ENCODE measurements at places on chromosomes 4 and X.

DNA sequence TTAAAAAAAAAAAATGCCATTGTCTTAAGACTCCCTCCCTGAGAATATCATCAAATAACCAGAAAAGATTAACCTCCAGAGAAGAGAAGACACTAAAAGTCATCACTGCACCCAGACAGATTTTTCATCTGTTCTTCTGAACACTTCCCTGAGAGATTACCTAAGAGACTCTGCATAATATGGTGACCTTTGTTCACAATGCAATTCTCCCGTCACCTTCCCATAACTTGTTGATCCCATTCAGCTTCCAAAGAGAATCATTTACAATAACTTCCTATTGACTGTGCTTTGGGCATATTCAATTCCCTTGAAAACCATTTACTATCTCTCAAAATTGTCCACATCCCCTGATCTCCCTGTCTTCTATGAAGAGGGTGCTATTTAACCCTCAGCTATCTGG lies 85.1 kb upstream of the SMAD1 start:
- DNase-seq = no peak

GRCh38 chrX:133215747-133216146 lies 2.4 kb downstream of the TFDP3 start:
- no peak for DNase-seq

DNA sequence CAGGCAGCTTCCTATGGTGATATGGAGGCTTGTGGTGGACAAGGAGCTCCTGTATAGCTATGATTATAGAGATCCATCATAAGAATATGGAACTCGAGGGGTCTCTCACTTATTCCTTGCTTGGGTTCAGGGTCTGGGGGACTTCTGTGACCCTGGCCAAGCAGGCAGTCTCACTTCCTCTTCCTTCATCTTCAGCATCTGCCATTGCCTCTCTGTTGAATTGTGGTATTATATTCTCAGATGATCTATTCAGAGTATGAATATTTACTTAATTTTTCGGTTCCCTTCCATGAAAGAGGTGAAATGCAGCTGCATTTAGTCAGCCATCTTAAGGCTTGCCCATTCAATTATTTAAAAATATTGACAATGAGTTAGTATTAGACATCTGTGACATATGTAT lies 292.9 kb downstream of the SPIN4 start:
- DNase-seq = no peak

DNA sequence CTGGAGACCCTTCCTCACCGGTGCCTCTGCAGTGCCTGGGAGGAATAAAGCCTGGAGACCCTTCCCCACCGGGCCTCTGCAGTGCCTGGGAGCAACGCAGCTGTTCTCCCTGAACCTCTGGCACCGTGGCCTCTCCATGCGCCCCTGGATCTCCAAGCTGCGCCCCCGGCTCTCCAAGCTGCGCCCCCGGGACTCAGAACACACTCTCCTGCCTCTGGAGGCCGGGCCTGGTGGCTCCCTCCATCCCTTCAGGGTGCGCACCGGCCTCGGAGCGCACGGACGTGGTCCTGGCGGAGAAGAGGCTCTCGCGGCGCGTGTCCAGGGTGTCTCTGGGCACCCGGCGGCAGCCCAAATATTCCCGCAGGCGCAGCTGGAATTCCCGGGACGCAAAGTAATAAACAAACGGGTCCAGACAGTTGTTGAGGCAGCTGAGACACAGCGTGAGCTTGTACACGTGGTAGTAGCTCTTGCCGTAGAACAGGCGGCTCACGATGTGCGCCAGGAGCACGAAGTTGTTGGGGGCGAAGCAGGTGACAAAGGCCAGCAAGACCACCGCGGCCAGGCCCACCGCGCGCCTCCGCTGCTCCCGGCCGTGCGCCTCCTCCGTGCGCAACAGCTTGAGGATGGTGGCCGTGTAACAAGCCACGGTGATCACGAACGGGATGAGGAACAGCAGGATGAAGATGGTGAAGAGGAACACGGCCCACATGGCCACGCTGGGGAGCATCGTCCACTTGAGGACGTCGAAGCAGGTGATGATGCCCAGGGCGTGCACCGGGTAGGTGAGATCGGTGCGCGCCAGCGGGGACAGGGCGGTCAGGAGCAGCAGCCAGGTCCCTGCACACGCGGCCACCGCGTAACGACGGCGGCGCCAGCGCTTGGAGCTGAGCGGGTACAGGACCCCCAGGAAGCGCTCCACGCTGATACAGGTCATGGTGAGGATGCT lies 12.8 kb upstream of the ASMTL start:
- no peak for DNase-seq

GRCh38 chrX:140500441-140500840 lies 4.4 kb downstream of the SOX3 start:
- no peak for DNase-seq

- no peak for DNase-seq
Observed at GRCh38 chrX:134933911-134934310, 56.9 kb upstream of the SMIM10 start.

DNA sequence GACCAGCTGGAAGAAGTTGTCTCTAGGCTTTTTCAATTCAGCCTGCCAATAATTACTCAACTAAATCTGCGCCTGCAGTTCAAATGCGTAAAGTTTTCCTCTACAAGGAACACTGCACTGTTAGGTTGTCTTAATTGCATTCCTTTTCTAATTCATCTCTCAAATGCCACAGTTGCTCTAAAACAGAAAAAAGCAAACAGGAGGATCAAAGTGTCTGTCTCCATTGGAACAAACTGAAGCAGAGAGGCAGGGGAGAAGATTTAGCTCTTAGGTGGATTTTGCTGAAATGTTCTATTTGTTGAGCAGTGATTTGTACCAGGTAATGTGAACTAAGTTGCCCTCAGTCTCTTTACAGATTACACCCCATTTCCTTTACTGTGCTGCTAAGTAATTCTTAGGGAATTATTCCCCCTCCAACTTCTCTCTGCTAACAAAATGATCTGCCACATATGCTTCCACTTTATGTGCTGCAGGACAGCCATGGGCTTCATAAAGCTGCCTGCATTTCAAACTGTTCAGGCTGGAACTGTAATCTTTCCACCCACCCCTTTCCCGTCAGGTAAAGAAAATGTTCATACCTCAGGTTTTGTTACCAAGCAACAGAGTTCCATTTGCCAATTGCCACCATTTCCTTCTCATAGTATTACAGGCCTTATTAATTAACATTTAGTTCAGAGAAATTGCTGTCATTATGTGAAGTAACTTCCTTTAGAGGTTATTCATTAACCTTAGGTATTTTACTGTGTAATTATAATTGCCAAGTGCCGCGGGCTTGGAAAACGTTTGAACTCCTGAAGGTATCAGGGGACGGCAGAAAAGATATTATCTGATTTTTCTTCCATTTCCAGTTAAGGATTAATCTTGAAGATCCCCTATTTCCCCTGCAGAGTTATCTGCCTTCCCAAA lies 149.3 kb downstream of the SPRY1 start:
- DNase-seq = no peak

DNA sequence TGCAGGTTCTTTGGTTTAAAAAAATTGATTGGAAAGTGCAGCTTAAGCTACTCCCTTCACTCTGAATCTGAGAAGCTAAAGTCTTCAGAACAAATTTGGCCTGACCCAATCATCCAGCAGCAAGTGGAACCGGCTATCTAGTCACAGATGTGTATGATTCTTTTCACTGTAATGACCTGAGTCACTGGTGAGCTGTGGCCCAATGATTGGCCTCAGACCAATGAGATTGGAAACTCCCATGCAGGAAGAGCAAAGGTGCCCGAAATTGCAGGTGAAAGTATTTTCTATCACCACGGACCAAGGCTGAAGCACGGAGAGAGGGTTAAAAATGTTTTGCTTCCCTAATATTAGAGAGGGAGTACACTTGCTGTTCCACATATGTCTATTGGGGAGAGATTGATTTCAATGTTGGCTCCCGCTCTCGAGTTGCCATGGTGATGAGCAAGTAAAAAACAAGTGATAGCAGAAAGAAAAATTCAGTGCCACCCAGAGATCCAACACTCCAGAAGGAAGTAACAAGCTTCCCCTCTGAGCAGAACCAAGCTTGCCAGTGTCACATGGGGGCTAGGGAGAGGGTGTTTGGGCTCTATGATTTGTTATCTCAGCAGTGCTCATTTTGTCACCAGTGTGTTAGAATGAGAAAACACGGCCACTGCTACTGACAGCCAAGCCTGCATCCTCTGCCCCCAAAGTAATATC lies 11.2 kb downstream of the RIPPLY1 start:
- no peak for DNase-seq

GRCh38 chr4:183436417-183436816 lies 8.0 kb upstream of the CDKN2AIP start:
- DNase-seq = no peak

DNA sequence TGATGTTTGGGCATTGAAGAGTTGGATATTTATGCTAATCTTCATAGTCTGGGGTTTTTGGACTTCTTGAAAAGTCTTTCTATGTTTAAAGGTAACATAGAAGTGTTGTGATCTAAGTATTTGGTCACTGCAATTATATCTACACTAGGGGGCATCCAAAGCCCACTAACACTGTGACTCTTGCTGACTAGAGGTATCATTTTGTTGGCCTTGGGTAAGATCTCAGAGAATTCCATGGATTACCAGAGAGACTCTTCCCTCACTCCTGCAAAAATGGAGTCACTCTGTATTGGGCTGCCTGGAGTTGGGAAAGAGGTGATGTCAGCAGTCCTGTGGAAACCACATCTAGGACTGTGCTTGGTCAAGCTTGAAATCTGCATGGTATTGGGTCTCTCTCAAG lies 1077.6 kb downstream of the FAM133A start:
- no peak for DNase-seq

DNA sequence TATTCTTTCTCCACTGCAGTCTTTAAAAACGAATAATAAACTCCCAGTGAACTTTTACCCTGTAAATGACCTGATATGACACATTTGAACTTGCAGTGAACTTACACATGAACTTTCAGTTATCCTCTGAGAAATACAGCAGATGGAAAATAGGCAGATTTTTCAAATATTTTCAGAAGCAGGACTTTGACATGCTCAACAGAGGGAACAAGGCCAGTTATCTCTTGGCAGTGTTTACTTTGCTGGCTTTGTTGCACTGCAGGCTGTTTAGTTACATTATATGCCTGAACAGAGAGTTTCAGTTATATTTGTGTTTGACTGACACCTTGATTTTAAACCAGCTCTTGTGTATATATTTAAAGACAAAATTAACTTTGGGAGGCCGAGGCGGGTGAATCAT lies 47.6 kb upstream of the FGG start:
- DNase-seq = no peak

DNA sequence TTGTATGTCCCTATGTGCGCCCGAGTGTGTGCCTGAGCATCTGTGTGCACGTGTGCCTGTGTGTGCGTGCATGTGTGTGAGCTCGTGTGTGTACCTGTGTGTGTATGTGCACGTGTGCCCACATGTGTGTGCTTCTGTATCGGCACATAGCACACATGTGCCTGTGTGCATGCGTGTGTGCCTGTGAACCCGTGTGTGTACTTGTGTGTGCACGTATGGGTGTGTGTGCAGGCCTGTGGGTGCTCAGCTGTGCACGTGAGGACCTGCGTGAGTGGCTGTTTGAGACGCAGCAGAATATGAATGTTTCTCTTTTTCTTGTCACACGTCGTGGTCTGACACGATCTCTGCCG lies 4.3 kb downstream of the AKAP17A start:
- DNase-seq = no peak

DNA sequence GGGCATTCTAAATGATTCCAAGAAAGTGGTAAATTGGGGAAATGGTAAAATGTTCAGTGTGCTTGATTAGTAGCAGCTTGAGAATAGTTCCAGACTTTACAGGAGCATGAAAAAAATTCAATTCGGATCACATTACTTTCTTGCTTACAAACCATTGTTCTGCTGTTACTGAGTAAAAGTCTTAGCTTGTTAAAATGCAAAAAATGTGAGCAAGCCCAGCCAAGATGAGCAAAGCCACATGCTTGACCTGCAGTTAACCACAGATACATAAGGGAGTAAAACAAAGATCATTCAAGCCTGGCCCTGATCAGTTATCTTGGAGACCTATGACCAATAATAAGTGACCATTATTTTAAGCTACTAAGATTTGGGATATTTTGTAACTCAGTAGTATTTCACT lies 562.9 kb upstream of the MAGEB2 start:
- DNase-seq = no peak

DNA sequence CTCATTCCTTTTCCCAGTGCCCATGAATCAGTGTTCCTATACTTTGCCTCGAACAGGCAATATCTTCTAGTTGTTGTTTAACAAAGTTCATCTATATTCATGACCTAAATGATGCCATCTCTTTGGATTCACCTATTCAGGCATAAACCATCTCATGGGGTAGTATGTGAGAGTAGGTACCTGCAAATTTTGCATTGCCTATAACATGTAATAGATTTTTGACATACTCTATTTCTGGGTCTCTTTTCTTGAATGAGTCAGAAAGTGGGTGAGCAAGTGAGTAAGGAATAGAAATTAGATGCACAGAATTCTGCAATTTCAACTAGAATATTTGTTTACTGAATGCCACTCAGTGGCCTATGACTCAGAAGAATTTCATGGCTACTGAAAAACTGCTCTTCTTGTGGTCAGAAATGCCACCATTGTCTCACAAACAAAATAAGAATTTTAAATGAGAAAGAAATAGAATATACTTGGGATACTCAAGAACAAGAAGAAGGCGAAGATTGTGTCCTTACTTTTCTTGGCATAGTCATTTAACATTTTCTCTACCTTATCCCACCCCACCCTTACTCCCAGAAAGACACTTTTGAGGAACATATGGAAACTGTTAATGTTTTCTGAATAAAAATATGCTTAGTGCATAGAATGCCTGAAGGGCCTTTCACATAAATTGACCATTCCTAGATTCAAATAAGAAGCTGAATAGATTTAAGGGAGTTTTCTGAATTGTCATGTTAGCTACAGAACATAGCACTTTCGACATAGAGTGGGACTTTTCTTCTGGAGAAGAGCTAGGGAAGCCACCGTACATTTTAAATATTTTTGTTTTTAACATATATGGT lies 86.8 kb downstream of the HHIP start:
- DNase-seq = no peak

GRCh38 chr4:141142423-141142822 lies 9.2 kb upstream of the RNF150 start:
- no peak for DNase-seq

GRCh38 chrX:96715481-96715880 lies 30.8 kb downstream of the DIAPH2 start:
- no peak for DNase-seq

DNA sequence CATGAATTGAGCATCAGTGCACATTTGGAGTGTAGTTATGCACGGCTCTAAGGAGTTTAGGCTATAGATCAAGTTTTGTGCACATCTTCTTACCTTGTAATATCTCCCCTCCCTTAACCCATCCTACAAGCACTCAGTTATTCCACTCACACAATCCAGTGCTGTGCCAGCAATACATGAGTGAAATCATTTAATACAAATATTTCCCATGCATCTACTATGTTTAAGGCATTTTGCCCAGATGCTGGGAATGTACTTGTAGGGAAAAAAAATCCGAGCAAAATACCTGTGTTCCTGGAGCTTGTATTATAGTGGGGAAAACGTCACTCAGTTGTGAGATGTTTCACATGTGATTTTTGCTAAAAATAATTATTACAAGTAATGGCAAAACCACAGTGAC lies 191.6 kb upstream of the LDB2 start:
- no peak for DNase-seq

- DNase-seq = no peak
Observed at GRCh38 chrX:11426712-11427452, 133.7 kb downstream of the AMELX start.

- no peak for DNase-seq
Observed at GRCh38 chrX:10007621-10008020, 40.5 kb downstream of the CLDN34 start.

Measured in tibial nerve (tissue), 4 donors.